ENCODE measurements at places on chromosomes 3 and 15. TPM values are rescaled to one million over a fixed set of nuclear protein-coding genes. Genes with fewer than 3 reads are reported as not detected.

TUSC7 gene
- not detected for total RNA-seq

CKMT1B gene
- not detected for total RNA-seq

FGF7 gene
- not detected for total RNA-seq

ACKR2 gene
- total RNA-seq: 0.40 TPM

RLBP1 gene
- total RNA-seq: not detected
